ENCODE measurements at places on chromosomes 13 and 19.

DNA sequence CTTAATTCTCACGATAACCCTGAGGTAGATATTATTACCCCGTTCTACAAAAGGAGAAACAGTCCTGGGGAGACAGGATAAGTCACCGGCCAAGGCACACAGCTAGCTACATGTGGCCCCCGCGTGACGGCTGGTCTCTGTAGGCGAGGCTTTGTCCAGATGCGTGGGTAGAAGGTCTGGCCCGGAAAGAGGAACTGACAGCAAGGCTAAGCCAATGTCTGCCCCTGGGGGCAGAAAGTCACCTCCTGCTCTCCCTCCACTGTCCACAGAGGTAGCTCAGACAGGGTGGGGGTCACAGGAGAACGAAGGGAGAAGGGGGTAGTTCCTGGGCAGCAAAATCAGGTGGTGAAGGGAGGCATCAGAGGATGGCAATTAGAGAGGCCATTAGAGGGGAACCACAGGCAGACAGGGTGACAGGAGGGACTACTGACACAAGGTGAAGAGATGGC, 1.8 kb downstream of the APOC4 start:
- no peak for DNase-seq

DNA sequence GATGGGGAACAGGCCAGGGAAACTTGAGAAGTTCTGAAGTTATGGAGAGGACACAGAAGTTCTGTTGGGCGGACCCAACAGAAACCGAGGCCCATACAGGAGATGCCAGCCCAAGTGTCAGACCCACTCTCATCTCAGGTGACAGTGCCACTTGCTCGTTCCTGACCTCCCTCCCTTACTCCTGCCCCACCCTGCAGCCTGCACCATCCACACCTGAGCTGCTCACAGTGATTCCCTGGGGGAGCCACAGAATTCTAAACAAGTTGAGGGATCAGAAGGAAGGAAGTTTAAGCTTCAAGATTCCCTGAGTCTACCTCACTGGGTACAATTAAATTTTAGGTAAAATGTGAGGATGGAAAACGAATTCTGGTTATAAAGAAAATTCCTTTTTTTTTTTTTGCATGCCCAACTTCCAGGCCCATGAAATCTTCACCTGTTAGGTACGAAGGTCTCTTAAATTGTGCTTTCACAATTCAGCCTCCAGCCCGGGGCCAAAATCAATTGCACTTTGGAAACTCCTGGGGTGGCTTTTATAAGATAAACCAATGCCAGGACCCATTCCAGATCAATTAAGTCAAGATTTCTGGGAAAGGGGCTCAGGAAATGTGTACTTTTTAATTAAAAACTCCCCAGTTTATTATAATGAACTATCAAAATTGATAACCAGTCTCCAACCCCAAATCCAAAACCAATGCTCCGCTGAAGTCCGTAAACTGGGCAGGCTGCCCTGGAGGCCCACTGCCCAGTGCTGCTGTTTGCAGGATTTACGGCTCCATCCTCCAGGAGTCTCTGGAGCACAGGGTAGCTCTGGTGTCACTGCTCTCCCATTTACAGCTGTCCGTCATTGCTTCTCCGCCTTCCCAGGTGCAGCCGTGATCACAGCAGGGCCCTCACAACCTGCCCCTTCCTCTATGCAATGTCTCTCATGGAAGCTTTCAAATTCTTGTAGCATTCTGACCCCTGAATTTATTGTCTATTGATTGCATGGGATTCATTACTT, 643.5 kb downstream of the UQCRFS1 start:
- no peak for DNase-seq

DNA sequence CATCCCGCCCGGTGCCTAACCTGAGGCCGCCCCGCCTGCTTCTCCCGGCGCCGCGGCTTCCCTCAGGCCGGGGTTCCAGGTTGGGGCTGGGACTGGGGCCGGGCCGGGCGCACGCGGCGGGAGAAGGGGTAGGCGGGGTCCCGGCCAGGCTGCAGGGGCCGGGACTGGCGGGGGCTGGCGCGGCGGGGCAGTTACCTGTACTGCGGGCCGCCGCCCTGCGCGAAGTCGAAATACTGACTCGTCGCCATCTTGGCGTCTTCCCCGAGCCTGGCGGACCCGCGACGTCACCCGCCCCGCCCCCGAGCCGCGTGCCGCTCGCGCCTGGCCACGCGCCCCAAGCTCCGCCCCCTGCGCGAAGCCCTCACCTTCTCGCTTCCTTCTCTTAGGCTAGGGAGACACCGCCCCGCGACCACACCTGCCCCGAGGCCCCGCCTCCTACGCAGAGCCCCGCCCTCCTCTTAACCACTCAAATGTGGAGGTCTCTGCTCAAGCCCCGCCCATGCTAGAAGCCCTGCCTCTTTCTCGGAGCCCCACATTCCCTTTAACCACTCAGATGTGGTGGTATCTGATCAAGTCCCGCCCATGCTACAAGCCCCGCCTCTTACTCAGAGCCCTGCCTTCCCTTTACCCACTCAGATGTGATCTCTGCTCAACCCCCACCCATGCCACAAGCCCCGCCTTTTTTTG, at the start of gene ZFR2:
TSS of gene ZFR2 (minus strand) at position 269 of the 687 bp plus-strand sequence. CDS start at position 248, 21 bp downstream.
- DNase-seq, result no peak

DNA sequence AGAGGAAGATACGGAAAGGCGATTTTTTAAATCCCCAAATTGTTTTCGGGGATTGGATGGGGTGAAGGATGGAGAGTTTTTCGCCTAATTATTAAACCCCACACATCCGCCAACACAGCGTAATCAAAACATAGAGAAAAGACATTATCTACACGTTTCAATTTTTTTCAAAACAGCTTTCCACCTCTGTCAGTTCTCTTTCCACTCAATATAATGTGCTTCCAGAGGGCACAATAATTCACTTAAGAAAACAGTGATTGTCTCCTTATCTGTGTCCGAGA, 435 bp upstream of the OBI1 start:
- DNase-seq, result no peak

DNA sequence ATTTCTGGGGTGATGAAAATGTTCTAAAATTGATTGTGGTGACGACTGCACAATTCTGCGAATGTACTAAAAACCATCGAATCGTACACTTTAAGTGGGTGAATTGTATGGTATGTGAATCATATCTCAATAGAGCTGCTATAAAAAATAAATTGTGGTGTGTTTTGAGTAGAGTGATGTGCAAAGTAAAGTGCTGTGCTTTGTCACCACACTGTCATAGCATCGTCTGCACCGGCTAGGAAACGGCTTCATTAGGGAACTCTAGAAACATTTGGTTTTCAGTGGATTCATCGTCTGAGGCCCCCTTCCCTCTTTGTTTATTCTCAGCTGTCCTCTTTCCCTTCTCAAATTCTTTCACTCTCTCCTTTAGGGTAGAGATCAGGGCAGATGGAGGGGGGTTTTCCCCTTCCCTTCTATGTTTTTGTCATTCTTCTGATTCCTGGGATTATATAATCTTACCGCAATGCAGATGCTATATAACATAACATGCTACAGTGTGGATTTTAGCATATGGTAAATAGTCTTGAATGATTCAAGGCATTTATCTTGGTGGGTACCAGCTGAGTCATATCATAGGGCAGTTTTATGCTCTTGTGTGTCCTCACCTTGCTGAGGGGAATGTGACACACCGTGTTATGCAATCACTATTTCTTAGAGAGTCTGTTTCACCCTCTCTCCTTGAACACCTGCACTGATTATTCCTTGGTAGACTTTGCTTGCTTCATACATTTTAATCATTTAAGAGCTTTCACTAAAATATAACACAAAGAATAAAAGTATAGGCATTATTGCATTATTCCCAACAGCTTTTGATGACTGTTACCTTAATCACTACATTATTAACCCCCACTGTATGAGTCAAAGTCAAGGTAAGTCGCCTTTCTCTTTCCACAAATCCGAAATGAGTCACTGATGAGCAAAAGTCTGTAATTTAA, 239.4 kb downstream of the DCLK1 start:
- DNase-seq, result no peak

DNA sequence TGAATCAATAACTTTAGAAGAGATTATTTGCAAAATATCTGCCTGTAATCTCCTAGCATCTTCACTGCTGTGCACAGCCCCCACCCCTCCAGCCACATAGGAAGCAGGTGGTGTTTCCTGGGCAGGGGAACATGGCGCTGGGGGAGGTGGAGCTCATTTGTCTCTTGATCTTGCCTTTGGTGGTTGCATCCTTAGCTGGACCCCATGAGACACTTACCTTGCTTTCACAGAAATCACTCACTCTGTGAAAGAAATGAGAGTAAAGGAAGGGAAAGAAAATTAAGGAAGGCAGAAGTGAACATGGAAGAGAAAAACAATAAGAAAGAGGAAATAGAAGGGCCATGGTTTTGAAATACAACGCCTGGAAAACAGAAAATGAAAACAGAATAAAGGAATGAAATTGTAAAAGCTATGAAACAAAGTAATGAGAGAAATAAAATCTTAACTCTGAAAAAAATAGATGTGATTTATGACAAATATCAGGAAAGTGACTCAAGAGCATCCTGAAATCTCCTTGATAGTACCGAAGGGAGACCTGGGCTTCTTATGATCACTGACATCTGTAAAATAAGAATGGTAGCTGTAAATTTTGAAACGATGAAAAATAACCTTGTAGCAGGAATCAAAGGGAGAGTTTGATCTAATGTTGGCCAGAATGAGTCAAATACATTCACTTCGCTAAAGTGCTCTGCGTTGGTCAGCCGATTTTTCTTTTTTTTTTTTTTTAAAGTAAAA, 17.2 kb upstream of the RNASEH2B start:
- DNase-seq, result no peak

DNA sequence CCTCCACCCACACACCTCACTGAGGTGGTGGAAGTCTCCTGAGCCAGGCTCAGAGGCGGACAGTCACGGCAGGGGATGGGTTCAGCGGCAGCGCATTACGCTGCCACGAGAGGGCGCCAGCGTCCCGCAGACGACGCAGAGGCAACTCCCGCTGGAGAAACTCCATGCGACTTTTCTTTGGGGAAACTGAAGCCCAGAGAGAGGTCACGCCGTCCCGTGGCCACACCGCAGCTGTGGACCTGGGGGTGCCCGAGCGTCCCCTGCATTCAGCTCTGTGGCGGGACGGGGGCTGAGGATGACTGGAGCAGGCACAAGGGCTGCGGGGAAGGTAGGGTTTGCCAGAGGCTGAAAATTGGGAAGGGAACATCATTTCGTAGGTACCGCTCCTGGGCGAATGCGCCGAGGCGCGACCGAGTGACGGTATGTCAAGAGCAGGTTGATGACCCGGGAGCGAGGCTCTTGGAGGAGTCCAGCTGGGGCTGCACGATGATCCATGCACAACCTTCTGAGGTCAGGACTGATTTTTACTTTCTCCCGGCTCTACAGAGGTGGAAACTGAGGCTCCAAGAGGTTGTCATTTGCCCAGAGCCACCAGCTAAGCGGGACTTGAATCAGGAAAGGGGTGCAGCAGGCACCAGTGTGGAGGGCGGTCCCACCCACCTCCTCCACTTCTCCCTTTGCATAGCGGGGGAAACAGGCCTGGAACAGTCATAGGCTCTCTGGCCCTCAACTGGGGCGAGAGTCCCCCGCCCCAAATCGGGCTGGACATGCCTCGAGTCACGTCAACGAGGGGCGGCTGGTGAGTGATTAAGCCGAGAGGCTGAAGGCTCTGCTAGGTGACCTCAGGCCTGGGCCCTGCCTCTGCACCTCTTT, 690 bp upstream of the ARRDC2 start:
- no peak for DNase-seq

DNA sequence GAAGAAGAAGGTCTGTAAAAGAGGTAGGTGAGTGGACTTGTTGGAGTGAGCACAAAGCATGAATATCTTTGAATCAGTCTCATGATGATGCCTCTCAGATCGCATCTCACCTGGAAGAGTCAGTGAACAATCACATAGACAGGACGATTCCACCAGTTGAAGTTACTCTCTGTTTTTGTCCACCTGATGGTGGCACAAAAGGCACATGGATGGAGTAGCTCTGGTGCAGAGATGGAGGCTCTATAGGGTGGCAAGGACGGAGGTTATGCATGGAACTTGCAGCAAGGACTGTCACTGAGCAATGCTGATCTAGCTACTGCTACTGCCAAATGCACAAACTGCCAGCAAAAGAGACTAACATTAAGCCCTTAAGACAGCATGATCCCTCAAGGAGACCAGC, 10.3 kb upstream of the MYCBP2 start:
- DNase-seq, result no peak

GRCh38 chr19:40576151-40576584, 505 bp upstream of the SHKBP1 start:
- no peak for DNase-seq

- no peak for DNase-seq
These were observed 553.1 kb downstream of the DCT start for GRCh38 chr13:93926425-93926824.

- no peak for DNase-seq
These were observed 500 bp downstream of the AP3D1 start for GRCh38 chr19:2150794-2151338.

- no peak for DNase-seq
These were observed 57.4 kb downstream of the ZNF728 start for GRCh38 chr19:22945560-22945959.

- DNase-seq, result no peak
These were observed 68.5 kb upstream of the POMP start for GRCh38 chr13:28590461-28590860.

GRCh38 chr19:34067861-34068271, 104.4 kb upstream of the LSM14A start:
- DNase-seq, result no peak

- peak; percentile 29 for DNase-seq
These were observed at the start of gene ZNF561 for GRCh38 chr19:9621156-9622037. TSS of gene ZNF561 (minus strand) at chr19:9621232. CDS start at chr19:9619456, 1,776 bp downstream.

DNA sequence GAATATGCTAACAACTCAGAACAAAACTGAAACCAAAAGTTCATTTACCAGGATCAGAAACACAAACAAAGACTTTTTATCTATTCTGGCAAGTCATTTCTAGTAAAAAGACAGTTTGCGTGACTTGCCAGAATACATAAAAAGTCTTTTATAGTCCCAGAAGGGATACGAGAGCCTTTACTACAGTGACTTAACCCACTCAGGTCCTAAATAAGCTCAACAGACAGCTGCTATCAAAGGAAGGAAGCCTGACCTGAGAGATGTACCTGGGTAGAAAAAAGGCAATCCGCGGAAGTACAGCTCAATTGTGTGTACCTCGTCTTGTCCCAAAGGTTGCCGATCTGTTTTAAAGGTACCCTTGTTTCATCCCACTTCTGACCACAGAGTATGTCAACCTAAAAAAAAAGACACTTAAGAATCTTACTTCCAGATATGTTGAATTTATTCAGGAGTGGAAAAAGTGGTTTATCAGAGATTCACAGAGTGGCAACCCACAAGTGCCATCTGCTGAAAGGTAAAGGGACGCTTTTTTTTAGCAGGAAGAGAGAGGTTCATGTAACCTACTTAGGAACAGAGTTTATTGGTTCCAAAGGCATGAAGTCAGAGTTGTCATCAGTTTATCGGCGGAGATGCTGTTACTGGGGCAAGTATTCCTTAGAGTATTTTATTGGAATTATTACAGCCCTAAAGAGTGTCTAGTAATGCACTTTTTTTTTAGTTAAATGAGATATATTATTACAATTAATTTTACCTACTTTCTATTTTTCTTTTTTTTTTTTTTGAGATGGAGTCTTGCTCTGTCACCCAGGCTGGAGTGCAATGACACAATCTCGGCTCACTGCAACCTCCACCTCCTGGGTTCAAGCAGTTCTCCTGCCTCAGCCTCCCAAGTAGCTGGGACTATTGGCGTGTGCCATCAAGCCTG, 69.7 kb upstream of the C1QTNF9B start:
- no peak for DNase-seq
